ENCODE measurements at places on chromosomes 12 and 14.
A peak's percentile ranks its signal among the peaks of the same experiment; 100 is the strongest.

- DNase-seq: no peak
These were observed 2.3 kb upstream of the ESPL1 start for GRCh38 chr12:53265783-53266182.

DNA sequence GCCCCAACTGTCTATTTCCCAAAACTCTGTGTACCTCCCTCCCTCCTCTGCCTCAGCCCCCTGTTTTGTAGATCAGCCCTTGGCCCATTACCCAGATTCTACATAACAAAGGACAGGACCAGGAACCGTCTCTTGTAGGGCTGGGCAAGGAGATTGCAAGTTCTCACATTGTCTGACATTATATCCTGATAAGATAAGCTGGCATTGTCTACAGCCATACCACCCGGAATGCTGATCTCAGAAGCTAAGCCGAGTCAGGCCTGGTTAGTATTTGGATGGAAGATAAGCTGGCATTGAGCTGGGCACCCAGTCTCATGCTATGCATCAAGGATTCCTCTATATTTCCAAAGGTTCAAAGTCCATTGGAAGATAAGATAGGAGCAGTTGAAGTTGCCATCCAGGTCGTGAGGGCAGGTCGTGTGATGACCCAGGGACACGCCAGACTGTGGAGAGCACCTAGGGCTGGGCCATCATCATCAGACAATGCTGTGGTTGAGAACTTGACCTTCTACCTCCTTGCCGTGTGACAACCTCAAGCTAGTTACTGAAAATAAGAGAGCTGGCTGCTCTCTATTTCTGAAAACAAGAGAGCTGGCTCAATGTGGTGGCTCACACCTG lies 29.5 kb downstream of the PHETA1 start:
- DNase-seq: no peak

DNA sequence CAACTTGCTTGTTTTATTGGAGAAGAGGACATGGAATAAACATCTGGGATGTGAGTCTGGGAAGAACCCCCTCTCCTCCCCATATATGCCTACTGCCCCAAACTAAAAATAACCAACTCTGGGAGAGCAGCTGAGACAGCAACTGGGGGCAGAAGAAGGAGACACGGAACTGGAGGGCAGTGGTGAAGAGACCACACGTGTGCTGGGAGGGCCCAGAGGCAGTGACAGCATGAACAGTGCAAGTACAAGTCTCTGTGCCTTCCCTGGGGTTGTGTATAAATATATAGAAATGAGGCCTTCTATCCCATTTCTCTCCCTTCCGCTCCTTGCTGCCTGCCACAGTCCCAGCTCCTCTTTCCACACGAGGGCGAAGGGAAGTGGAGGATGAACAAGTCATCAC lies 4.0 kb upstream of the KRT73 start:
- no peak for DNase-seq

DNA sequence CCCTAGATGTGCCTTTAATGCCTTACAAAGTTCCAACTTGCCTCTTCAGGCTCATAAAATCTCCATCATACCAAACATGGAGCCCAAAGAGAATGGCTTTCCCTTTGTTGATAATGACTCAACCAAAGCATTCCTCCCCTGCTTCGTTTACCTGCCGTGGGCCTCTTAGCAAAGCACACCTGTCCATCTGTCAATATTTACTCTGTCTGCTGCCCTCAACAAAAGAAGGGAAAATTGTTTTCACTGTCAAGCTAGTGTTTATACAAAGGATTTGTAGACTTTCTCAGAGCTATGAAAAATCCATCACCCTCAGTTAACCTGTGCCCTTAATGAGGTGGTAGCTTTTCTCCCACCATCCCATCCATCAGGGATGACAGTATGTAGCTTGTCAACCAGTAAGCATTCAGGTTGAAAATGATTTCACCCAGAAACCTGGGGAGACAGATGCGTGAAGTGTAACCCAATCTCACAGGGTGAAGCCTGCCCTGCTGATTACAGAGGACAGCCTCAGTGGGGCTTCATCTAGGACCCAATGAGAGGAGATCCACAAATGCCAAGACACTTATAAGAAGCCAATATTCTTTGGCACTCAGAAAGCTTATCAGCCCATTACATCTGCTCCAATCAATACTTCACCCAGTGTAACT lies 278.1 kb downstream of the NUAK1 start:
- DNase-seq: no peak

GRCh38 chr14:60723116-60723906 lies 840 bp downstream of the SIX4 start:
- peak; percentile 20 for DNase-seq

- DNase-seq: no peak
These were observed 68.3 kb upstream of the PSMA6 start for GRCh38 chr14:35223927-35224326.

DNA sequence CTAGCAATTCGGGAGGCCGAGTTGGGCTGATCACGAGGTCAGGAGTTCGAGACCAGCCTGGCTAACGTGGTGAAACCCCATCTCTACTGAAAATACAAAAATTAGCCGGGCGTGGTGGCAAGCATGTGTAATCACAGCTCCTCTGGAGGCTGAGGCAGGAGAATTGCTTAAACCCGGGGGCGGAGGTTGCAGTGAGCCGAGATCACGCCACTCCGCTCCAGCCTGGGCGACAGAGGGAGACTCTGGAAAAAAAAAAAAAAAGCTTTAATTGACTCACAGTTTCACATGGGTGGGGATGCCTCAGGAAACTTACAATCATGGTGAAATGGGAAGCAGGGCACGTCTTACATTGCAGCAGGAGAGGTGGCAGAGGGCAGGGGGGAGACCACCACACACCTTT lies 30.6 kb upstream of the SLC2A3 start:
- DNase-seq: no peak

- peak; percentile 38 for DNase-seq
These were observed 10.2 kb upstream of the GOLGA5 start for GRCh38 chr14:92783813-92784431.

DNA sequence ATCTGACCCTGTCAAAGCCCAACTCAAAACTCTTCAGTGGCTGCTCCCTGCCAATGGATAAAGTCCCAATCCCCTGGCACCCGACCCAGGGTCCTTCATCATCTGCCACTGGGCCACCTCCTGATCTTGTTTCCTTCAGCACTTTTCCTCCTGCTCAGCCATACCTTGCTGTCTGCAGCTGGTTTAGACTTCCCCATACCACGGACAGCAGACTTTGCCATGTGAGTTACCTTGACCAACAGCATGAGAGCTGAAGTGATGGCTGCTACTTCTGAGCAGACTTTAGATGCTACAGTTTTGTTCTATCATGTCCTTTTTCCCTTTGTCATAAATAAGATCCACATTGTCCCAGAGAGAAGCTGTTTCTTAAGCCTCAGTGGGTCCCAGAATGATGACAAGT lies 33.3 kb upstream of the STON2 start:
- no peak for DNase-seq

DNA sequence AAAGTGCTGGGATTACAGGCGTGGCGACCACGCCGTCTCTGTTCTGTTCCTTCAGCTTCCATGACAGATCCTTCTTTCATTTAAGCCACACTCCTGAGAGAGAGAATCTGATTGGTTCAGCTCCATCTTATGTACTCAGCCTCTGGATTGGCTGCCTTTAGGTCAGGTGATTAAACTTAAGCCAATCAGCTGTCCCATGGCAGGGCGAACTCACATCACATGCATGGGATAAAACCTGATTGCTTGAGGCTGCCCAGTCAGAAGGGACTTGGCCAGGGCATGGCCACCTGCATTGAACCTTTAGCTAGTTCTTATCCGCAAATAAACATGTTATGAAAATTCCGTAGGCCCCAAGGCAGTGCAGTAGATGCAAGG lies 274.2 kb downstream of the SUDS3 start:
- DNase-seq: no peak

Measured in effector memory CD8-positive, alpha-beta T cell (primary cell).